Activated CD4-positive, alpha-beta T cell treated with anti-CD3 and anti-CD28 coated beads for 4 hours (primary cell): ENCODE measurements at places on chromosomes 3 and 15.

DNA sequence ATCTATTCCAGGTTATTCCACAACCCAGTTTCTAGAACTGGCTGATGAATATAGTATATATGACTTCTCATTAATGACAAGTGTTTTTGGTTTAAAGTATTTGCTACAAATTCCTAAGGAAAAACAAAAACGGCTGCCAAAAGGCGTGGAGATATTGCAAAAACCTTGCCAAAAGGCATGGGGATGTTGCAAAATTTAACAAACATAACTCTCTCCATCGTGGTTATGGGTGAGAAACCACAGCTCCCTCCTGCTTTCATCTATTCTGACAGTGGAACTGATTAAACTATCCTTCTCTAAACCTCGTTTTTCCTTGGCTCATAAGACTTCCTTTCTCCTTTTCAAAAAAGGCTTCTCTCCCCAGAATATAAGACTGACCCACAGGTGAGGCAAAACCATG lies 342.0 kb upstream of the PDZRN3 start:
- DNase-seq, result no peak

GRCh38 chr3:119237299-119237698 lies 3.4 kb downstream of the B4GALT4 start:
- no peak for DNase-seq

GRCh38 chr15:85793641-85794597 lies 806 bp downstream of the KLHL25 start:
- DNase-seq, result peak; percentile 13

- DNase-seq, result no peak
Observed at GRCh38 chr3:99639579-99639978, 1.2 kb downstream of the COL8A1 start.

DNA sequence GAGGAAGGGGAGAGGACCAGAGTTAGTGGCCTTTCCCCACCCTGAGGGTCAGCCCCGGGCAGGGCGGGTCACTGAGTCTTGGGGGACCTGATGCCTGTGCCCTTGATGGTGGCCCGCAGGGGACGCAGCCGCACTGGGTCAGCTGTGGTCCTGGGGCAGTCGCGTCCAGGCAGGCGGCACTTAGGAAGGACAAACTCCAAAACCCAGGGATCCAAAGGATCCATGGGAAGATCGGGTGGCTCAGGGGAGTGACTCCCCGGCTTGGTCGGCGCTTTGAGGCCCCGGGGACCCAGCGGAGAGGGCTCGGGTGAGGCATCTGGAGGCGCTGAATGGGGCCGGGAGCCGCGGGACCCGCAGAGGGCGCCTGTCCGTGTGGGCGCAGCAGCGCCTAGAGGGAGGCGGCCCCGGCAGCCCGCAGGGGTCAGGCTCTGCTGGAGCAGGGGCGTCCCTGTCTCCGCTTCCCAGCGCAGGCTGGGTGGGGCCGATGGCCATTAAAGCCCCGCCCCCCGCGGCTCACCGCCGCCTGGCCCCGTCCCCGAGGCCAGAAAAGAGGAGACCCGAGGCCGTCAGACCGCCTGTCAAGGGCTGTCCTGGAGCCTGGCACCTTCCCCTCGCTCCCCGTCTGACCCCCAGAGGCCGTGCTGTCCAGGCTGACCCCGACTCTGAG lies 17.5 kb downstream of the CIDEC start:
- peak; percentile 24 for DNase-seq

DNA sequence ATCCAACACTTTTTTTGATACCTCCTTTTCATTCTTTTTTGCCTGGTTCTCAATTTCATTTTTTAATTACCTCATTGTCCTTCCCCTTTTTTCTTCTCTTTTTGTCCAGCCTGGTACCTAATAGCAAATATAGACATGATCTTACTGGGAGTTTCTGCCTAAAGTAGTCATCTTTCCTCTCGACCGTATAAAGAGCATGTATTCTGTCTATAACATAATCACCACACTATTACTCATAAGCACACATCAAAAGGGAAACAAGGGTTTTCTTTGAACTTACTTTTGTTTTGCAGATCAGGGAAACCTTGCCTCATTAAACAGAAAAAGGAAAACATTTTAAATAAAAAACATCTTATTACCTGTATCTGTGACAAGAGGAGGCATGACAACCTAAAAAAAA lies 33.0 kb downstream of the FAM98B start:
- no peak for DNase-seq

- no peak for DNase-seq
Observed at GRCh38 chr3:60076331-60076730, 1026.5 kb upstream of the CFAP20DC start.

DNA sequence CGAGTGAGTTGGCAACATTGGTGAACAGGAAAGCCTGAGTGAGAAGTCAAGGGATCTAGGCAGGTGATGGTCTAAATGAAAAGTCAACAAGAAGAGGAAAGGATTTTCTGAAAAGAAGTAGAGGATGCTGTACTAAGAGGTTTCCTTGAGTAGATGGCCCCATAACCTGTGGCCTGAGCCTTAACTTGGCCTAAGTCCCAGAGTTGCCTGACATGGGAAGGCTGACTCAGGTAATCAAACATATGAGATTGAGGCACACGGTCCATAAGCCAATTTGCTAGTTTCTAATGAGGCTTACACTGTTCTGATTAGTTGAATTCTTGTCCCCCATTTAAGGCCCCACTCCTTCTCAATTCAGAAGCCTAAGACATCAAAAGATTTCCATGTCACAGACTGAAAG lies 262.5 kb upstream of the LMCD1 start:
- no peak for DNase-seq

DNA sequence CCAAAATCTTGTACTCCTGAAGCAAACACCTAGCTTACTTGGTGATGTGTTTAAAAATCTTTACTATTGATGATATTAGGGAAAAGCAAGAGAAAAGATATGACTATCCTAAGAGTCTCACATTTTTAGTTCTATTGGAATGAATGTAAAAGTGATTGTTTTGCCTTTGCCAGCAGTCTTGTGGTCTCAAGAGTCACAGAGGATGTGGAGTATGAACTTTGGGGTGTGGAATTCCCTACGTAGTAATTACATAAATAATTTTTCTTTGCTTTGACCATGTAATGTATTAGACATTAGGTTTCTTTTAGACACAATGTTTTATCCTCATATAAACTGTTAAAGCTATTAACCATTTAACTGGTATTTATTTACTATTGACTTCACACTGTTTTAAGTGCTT lies 387.6 kb downstream of the NAALADL2 start:
- no peak for DNase-seq

DNA sequence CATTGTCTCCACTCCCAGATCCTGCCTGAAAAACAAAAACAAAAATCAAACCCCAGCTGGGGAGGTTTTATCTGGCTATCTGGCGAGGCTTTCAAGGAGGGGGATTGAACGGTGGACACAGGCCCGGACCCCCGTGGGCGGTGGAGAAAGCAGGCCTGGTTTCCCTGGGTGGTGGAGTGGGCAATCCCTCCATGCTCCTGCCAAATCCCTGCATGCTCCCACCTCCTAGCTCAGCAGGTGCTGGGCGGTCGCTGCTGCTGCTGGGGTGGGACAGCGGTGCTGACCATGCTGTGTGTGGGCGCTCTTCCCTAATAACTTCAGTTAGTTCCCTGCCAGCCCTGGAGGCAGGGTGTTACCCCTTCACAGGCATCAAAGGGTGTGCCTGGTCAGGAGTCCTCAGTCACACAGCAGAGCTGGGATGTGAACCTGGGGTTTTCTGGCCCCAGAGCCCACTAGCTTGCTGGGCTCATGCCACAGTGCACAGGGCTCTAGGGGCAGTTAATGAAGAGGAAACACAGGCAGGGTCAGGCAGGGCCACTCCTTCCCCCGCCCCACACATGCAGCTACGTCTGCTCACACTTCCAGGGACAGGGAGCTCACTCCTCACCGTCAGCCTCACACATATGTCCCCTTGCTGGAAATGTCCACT lies 15.9 kb upstream of the PLXND1 start:
- no peak for DNase-seq

DNA sequence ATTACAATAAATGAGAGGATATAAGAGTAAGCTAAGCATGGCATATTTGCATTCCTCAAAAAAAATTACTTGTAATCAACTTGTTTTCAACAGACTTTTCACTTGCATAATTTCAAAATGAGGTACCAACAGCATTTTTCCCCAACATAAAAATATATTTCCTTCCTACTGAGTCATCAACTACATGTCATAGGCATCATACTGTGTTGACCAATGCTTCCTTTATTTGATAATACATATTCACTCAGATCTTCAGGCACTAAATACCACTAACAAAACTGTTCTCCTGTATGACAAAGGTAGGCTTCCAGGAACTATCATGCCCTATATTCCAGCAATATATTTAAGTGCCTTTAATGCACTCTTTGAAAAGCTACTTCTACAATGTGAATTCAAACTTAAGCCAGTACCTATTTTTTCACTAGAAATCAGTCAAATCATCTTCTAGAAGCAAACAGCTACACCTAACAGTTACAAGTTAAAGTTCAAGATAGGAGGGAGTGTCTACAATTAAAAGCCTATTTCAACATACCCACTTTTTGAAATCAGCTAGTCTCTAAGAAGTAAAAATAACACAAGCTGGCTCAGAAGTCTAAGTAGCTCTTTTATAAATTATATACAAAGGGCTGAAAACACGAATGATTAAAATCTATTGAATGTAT lies 11.3 kb downstream of the ADAM10 start:
- DNase-seq, result no peak

- DNase-seq, result no peak
Observed at GRCh38 chr3:36941162-36941561, 3.7 kb downstream of the TRANK1 start.

DNA sequence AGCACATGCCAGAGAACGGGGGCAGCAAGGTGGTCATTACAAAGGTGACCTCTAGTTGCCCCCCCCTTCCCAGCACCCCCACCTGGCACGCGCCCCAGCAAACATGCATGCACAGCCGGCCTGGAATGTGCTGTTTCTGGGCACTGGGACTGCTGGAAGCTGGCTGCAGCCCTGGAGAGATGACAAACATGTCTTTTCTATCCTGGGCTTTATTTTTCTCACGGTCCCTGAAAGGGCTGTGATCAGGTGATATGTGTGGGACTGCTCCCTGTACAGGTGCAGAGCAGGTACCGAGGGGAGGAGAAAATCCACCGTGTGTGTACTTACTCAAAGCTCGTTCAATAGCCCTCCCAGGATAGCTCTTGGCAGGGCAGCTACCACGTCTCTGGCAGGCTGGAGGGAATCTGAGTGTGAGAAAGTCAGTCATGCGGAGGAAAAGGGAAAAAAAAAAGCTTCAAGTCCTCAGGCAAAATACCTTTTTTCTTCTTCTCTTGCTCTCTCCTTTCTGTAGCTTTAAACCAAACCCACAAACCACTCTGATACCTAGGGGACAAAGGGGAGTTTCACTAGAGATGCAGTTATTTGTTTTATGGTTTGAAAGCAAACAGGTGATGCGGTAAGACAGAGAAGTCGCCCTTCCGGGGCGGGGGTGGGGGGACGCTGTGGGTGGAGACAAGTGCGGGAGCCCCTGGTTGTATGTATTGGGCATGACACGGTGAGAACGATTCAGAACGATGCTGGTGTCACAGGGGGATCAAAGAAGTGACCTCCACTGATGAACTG lies 5.0 kb upstream of the HES1 start:
- no peak for DNase-seq

DNA sequence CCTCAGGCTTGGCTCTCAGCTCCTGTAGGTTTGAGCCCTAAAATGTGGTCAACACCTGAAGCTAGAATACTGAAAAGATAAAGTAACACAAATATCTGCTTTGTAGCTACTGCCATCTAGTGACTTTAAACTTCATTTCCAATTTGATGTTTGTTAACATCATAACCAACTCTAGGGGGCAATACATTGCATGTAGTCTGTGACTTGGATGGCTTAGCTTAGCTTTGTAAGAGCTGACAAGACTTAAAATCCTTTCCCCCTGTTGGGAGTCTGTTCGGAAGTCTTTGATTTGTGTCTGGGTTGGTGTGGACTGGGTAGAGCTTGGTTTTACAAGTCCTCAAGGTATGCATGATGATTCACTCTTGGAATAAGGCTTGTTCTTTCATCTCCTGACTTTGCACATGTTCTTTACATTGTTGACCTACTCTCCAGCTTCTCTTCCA lies 51.7 kb downstream of the SCN11A start:
- no peak for DNase-seq

DNA sequence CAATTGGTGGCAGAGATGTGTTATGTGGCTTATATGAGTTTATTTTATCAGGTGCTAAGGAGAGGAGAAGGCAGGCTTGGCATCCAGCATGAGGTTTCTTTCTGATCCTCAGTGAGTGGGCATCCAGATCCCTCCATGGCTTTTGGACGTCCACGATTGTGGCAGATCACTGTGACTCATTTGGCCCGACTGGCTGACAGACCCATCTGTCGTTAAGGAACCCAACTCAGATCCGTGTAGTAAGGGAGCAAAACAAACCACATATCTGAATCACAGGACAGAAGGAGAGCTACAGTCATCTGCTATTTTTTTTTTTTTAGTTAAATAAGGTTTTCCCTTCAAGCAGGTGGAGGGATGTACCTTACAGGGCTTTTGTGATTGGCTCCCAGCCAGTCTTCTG lies 197.0 kb upstream of the KCNH8 start:
- DNase-seq, result no peak
